ENCODE measurements at places on chromosomes 4 and X.

GRCh38 chr4:26803211-26803861 lies 57.3 kb upstream of the STIM2 start:
- DNase-seq: peak; percentile 29

- DNase-seq: no peak
Observed at GRCh38 chr4:73860181-73860580, 7.1 kb downstream of the PF4V1 start.

DNA sequence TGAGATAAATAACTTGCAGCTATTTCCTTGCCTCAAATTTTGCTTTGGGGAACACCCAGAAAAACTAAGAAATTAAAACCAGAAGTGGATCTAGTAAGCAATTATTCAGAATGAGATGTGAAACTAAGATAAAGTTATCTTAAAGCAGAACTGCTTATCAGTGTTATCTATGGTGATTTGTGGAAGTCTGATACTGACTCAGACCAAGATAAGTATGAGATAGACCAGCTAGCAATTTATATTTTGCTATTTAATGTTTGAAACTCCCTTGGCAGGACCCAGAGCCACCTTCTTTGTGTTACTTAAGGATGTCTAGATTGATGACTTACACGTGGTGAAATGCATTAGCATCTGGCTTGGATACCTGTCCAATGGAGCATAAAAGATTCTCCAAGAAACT lies 368.1 kb downstream of the EPHA5 start:
- no peak for DNase-seq

DNA sequence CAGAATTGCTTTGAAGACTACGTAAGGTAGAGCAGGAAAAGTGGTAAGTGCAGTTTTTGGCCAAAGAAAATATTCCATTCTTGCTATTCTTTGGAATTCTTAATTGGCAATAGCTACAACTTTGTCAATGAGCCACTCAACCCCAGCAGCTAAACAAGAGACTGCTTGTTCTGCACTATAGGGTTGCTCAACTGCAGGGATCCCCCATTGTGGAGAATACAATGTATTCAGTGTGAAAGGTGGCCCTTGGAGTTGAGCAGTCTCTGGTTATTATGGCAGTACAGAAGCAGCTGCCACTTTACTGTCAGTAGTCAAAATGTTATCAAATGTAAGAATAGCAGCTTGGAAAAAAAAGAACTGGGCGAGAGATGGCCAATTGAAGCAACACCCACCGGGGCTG lies 808.7 kb downstream of the CENPC start:
- DNase-seq: peak; percentile 44

DNA sequence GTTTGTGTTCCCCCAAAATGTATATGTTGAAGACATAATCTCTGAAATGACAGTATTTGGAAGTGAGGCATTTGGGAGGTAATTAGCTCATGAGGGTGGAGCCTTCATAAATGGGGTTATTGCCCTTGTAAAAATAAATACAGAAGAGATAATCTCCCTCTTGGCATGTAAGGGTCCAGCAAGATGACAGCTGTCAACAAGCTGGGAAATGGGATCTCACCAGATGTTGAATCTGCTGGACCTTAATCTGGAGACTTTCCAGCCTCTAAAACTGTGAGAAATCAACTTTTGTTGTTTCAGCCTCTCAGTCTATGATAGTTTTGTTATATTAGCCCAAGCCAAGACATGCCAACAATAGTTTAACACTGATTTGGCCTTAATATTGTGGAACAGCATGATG lies 438.2 kb upstream of the PCDH7 start:
- DNase-seq: no peak

DNA sequence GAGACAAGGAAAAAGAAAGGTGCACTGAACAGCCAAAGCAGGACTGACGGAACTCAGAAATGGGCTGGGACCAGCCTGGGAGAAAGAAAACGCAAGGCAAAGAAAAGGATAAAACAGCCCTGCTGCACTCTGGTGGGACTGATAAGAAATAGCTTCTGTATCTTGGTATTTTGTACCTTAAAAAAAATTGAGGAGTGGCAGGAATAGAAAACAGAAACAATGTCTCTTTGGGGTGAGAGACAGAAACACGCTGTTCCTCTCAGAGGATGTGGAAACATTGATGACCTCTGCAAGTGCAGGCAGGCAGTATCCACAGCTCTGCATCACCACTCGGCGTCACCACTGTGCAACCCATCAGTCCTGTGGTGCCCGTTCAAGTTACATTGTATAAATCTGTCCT lies 152.5 kb upstream of the SPRY1 start:
- DNase-seq: peak; percentile 82

DNA sequence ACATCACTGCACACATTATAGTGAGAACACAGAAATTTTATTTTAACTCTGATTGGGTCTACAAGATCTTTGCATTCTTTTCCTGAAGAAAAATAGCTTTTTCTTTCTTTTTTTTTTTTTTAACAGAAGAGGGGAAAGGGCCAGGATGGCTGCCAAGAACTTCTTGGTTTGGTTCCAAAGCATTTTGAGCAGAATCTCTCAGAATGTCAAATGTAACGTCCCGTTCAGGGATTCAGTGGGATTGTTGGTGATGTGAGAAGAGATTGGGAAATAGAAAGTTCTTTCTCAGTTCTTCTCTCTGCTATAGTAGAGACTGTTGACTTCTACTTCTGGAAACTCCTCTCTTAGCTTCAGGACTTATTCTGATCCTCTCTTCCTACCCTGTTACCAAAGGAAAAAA lies 70.9 kb upstream of the CBR4 start:
- no peak for DNase-seq

GRCh38 chr4:77127215-77127614 lies 29.8 kb upstream of the CCNG2 start:
- no peak for DNase-seq

DNA sequence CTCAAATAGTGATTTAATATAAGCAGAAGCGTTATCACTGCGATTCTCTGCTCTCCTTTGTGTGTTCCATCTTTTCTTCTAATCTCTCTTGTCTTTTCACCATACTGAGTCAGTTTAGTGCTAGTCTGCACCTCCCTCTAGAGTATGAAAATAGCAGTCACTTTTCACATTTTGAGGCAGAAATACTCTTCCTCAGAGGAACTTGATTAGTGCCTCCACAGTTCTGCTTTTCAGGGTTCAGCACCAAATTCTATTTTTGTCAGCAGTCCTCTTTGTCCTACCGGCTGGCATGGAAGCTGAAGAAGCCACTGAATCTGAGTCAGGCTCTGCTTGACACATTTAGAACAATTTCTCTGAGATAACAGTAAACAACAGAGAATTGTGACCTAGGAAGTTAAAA lies 49.7 kb upstream of the ANKRD17 start:
- peak; percentile 6 for DNase-seq

DNA sequence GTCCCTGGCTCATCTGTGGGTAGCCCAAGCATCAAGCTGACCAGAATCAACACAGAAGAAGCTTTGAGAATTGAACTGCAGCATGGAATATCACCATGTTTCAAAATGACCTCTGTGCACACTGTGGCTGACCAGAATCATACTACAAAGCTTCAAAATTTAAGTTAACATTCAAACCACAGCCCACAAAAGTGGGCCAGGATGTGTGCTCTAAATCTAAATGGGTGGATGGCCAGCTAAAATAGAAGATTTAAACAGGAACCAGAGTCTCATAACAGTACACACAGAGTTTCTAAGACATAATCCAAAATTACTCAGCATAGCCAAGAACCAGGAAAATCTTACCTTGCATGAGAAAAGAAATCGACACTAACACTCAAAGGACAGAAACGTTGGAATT lies 46.1 kb downstream of the KLF3 start:
- no peak for DNase-seq

- DNase-seq: no peak
Observed at GRCh38 chr4:107586371-107586770, 133.7 kb downstream of the PAPSS1 start.

DNA sequence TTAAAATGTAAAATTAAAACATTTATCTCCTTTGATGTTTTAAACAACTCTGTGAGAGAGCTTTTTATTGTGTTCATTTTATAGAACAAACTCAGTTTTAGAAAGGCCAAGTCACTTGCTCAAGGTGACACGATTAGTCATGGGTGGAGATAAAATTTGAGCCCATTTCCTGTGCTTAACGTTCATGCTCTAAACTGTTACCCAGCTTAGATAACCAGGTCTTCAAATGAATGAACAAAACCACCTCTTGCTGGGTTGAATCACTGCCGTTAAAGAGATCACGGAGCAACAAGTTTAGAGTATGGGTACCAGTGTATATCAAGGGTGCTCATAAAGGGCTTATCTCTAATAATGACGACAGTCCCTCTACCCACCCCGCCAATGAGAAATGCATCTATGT lies 10.2 kb upstream of the CASK start:
- no peak for DNase-seq

- DNase-seq: no peak
Observed at GRCh38 chr4:95599777-95600400, 51.1 kb upstream of the UNC5C start.

GRCh38 chrX:27186671-27187070 lies 276.5 kb downstream of the PPP4R3C start:
- DNase-seq: peak; percentile 43

DNA sequence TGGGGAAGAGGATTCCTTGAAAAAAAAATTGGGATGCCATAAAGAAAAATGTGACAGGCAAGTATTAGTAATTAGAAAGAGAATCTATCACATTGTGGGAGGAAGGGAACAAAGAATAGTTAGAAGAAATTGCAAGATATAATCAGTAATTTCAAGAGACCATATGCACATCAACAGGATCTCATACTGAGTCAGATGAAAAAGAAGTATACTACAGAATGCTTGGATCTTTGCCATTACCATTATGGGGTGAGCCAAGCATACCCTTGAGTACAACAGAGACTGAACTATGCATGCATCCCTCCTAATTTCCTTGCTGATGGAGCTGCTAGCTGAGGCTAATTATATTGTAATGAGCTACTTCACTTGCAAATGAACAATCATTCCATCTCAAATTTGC lies 287.6 kb downstream of the PAPSS1 start:
- no peak for DNase-seq

GRCh38 chrX:5775846-5776430 lies 452.7 kb downstream of the NLGN4X start:
- no peak for DNase-seq

DNA sequence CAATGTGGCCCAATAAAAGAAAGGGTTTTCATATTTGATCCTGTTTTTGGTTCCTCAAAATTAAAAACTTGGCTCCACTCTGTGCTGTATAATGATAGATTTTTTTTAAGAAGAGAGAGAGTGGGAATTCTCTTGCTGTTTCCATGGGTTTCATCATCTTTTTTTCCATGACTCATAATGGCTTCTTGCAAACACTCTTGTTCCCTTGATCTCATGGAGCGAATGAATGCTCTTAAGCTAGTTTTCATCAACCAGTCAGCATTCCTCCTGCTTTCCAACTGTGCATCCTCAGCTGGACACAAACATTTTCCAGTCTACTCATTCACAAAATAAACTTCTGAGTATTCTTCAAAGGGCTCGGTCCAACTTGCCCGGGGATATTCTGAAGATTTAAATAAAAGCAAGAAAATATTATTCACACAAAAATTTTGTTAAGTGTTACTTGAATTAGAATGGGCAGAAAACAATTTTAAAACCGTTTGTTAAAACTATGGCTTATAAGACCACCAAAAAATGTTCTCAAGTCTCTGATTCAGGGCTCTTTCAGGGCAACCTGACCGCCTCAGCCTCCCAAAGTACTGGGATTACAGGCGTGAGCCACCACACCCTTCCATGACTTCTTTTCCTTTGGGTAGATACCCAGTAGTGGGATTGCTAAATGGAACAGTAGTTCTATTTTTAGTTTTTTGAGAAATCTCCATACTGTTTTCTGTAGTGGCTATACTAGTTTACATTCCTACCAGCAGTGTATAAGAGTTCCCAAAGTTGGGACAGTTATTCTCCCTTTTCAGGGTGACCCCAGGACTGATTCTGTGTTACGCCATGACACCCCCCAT lies 64.7 kb downstream of the TMEM156 start:
- peak; percentile 76 for DNase-seq

DNA sequence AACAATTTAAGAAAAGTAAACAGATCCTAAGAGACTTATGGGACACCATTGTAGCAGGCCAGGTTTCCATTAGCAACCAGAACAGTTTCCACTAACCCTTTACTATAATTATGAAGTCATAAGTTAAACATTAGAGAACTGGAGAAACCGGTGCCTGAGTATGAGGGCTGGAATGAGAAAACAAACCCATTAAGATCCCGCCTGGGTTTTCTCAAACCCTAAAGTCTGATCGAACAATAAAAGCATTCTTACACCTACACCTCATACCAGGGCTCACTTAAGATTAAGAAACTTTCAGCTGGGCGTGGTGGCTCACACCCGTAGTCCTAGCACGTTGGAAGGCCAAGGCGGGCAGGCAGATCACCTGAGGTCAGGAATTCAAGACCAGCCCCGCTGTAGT lies 13.7 kb upstream of the DHX15 start:
- peak; percentile 99 for DNase-seq

DNA sequence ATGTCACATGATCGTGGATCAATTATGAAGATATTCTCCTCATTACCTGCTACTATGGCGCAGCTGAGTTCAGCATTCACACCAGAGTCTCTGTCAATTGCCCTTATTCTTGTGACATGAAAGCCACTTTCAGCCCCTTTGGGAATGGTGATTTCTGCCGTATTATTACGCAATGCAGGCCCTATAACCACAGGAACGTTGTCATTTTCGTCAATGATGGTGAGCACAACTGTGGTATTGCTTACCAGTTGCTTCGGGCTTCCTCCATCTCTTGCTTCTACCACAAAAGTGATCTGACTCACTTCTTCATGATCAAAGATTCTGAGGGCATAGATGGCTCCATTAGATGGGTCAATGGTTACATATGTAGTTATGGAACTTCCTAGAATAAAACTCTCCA lies 2.1 kb downstream of the PCDH18 start:
- DNase-seq: no peak

DNA sequence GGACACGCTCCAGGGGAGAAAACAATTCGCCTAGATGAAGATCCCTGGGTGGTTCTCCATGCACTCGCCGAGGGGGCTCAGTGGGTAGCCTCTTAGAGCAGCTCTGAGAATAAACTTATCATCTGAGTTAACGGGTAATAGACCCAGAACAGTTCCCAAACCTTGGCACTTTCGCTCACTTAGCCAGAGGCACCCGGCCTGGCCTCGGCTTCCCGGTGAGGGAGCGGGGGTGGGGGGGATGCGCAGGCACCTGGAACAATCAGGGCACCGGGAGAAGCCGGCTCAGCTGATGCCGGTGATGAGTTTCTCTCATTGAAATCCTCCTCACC lies 405 bp upstream of the ZAR1 start:
- no peak for DNase-seq

GRCh38 chrX:118455013-118455412 lies 40.6 kb upstream of the DOCK11 start:
- DNase-seq: no peak

- DNase-seq: peak; percentile 95
Observed at GRCh38 chr4:158810487-158811215, 41.8 kb downstream of the FNIP2 start.

DNA sequence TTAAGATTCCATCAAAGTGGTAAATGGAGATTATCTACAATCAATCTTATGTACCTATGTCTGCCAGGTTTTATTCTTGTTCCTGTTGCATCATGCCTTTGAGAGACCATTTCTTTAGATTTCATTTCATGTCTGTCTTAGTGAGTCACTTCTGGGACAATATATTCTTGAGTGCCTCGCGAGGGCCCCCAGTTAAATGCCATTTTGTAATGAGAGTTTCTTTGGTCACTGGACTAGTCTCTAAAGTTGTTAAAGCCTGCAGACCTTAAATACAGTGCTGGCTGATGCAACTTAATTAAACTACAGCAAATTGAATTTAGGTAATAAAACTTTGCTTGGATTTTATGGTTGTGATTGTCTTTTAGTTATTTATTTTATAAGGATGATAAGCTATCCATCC lies 87.2 kb upstream of the PITX2 start:
- DNase-seq: no peak
